SW 1271 (cell line): ENCODE measurements at places on chromosomes 7 and 10.

DNA sequence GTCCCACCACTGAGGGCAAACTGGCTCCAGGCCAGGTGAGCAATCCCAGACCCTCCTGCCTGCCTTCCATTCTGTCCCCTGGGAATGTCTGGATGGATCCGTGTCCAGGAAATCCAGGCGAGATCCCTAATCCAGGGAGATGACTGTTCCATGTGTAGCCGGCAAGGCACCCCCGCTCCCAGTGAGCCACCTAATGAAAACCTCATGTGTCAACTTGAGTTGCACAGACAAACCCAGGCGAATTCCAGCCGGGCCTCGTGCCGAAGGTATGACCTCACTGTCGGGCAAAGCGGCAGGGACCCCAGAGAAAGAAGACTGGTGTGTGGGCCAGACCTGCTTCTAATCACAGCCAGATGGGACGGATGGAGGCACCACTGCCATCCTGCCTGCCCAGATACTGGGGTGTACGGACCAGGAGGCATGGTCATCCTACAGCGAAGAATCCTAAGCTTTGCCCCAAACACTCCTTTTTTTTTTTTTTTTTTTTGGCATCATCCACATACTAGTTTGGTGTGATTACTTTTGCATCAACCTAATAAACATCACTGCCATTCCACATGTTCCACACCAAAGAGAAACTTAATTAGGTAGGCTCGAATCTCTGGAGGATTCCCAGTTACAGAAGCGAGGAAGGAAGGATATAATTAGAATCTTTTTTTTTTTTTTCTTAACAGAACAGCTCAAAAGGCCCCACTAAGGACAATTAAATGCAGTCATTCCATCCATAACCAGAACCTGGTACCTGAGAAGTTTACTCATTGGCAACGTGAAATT, 313.1 kb downstream of the CALN1 start:
- DNase-seq, result no peak

GRCh38 chr10:112195224-112195623, 11.7 kb upstream of the GPAM start:
- DNase-seq, result no peak

GRCh38 chr10:92567952-92568600, 5.8 kb downstream of the IDE start:
- DNase-seq, result no peak

GRCh38 chr10:24849051-24849450, 103.4 kb downstream of the PRTFDC1 start:
- DNase-seq, result no peak

DNA sequence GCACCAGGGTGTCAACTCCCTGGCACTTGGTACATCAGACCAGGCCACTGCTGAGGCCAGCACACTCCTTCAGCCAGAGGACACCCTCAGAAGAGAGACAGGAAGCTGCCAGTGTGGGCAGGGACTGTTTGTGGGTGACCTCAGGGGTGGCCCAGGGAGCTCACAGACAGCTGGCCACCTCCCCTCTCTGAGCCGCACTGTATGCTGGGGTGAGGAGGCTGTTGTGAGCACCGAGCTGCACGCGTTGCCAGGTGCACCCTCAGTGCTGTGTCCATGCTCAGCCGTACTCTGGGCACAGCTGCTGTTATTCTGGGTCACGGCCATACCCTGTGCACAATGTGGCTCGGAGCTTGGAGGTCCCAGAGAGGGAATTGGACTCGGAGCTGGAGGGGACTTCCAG, 61.5 kb upstream of the NANOS1 start:
- DNase-seq, result no peak

DNA sequence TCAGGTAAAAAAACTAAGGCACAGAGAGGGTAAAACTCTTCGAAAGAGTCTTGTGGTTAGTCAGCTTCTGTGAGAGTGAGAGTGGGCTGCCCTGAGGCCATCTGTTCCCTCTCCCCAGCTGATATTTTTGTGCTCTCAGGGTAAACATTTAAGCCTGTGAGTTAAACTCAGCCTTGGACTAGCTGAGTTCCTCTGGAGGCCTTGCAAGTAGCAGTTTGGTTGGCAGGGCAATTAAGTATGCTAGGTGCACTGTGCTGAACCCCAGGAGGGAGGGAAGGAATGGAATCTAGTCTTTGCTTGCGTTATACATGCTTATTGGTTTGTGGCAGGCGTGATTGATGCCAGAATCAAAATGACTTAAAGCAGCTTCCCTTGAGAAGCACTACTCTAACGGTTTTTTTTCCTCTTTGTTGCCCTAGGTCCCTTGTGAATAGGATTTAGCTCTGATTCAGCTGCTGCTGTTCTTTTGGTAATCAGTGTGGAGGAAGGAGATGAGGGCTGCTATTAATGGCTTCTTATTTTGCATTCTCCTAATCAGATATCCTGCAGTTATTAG, 140.2 kb downstream of the AUTS2 start:
- DNase-seq, result no peak

DNA sequence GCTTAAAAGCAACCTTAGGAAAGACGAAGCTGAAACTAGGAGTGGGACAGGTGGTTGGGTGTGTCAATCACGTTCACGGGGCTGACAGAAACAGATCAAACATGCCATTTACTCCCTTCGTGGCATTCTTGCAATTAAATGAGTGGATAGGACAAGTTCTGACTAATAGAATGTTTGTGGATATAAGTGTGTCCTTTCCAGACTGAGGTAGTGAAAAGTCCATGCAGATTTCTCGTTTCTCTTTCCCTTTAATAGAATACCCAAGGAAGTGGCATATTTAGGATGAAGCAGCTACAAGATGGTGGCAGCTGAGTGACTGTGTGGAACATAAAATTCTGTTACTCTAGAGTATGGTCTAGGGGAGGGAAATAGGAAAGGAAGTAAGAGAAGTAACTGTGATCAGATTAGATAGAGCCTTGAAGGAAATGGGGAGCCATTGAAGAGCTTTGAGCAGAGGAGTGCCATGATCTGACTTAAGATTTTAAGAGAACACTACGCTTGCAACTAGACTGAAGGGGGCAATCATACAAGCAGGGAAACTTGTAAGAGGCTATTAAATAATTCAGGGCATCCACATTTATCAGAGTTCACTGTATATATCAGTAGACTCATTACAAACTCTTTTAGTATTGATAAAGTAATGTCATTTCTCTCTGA, 46.3 kb upstream of the HYAL4 start:
- DNase-seq, result no peak

- DNase-seq, result no peak
Observed at GRCh38 chr7:143252006-143252405, 11.2 kb upstream of the GSTK1 start.
